ENCODE measurements at places on chromosomes 3 and 15.

DNA sequence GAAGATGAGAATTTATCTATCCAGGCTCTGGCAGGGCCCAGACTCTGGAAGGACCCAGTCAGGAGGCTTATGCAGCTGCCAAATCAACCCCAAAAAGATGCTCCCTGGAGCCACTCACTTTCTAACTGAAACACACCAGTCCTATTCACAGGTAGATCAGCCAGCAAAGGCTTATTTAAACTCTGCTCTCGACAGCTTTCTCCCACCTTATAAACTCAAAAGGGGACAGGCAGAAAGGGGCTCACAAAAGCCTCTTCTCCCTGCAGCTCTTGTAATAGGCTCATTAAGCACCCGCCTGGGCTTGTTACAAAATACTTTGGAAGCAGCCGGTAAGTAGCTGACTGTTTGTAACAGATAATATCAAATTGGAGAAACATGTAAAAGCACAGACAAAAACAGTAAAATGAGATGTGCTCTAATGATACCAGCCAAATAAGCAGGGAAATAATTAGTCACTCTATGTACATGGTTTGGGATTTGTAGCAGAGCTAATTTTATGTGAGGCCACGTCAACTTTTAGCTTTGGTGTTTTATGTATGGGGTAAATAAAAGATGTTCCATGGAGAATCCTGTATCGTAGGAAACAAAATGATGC is 213.8 kb downstream of the NR2F2 start:
- DNase-seq: no peak

- no peak for DNase-seq
Observed at GRCh38 chr3:106167728-106168127, 298.9 kb upstream of the CBLB start.

GRCh38 chr3:50325113-50325480 is 2.6 kb upstream of the HYAL2 start:
- no peak for DNase-seq

DNA sequence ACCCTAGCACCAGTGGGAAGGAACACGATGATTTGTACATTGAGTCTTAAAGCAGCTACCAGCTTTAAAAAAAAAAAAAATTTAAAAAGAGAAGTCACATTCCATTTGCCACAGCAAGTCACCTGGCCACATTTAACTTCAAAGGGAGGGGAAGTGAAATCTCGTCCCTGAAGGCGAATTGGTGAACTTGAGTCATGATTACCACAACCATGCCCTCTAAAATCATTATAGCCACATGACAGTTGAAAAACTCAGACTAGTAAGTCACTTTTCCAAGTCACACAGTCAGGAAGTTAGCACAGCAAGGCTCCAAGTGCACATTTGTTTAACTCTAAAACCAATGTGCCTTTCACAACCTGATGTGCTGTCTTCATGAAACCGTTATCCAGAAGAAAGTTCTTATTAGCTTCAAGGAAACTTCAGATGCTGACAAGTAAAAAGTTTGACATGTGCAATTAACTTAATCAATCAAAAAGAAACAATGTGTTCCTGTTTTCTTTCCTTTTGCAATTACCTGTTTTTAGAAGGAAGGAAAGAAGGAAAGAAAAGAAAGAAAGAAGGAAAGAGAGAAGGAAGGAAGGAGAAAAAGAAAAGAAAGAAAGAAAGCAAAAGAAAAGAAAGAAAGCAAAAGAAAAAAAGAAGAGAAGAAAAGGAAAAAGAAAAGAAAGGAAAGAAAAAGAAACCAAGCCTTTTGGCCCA is 8.3 kb upstream of the THSD4 start:
- no peak for DNase-seq

GRCh38 chr3:143633816-143634215 is 214.5 kb downstream of the SLC9A9 start:
- DNase-seq: no peak

GRCh38 chr3:104549099-104549714 is 817.5 kb upstream of the ALCAM start:
- no peak for DNase-seq

DNA sequence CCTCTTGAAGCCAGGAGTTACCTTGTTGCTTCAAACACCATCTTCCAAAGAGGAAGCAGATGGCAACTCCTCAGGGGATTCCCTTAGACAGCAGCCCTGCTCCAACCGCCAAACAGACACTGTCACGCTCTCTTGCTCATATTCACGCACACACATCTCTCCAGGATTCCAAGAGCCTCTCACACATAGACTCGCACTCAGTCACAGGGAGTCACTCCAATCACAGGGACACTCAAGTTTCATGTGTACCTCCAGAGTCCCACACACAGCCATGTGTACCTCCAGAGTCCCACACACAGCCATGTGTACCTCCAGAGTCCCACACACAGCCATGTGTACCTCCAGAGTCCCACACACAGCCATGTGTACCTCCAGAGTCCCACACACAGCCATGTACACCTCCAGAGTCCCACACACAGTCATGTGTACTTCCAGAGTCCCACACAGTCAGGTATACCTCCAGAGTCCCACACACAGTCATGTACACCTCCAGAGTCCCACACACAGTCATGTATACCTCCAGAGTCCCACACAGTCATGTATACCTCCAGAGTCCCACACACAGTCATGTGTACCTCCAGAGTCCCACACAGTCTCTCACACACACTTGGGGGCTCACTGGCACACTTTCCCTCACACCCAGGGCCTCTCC is 6.1 kb downstream of the VWA5B2 start:
- no peak for DNase-seq

DNA sequence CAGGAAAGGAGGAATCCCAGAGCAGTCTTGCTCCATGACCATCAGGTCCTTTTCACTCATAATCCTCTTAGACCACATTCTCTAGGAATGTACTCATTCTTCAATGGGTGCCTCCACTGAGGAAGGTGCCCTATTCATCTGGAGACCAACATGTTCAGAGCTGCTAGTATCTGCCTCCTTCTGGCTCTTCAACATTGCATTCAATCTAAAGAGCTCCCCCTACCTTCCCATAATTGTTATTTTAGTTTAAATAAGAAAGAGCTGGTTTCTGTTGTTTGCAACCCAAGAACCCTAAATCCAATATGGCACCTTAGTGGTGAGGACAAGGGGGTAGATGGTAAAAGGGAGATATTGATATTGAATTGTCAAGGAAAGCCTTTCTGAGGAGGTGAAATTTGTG is 67.6 kb downstream of the SCN11A start:
- no peak for DNase-seq

GRCh38 chr3:139935866-139936817 is 1.2 kb downstream of the CLSTN2 start:
- DNase-seq: no peak

DNA sequence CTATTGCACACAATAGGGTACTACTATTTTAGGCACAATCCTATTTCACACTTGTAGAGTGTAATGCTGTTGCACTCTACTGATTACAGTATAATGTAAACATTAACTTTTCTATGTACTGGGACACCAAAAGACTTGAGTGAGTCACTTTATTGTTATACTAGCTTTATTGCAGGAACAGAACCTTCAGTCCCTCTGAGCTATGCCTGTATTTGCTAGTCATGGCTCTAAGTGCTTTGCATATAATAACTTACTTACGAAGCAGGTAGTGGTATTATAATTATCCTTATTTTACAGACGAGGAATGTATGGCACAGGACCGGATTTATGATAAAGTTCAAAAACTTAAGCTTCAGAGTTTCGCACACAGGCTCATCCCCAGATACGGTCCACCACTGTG is 106.6 kb upstream of the SLC6A6 start:
- DNase-seq: no peak

- peak; percentile 32 for DNase-seq
Observed at GRCh38 chr15:65981837-65982626, 112.7 kb downstream of the RAB11A start.

DNA sequence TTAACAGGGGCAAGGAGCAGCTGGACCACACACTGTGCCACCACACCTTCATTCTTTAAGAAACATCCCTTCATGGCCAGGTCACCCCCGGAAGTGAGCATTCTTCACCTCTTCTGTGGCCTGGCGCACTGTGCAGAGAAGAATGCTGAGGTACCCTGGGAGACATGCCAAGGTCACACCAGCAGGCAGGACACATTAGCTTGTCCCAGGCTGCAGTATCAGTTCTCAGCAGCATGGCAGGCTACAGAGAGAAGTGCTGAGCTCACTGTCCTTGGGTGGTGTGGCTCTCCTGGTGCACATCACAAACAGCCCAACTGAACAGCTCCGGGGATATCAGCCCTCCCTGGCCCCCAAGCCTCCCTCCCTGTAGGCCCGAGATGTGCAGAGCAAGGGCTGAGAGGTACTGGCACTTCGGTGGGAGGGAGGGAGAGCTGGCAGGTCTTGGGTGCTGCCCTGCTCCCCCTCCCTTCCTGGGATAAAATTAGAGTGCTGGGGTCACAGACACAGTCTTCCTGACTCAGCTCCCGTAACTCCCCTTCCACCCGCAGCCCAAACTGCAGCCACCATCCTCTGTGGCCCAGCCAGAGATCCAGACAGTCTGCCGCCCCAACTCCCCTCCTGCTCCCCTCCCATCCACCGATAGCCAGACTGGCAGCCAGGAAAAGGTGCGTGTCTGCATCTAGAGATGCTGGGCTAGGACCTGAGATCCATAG is 13.4 kb downstream of the SEMA7A start:
- DNase-seq: no peak

DNA sequence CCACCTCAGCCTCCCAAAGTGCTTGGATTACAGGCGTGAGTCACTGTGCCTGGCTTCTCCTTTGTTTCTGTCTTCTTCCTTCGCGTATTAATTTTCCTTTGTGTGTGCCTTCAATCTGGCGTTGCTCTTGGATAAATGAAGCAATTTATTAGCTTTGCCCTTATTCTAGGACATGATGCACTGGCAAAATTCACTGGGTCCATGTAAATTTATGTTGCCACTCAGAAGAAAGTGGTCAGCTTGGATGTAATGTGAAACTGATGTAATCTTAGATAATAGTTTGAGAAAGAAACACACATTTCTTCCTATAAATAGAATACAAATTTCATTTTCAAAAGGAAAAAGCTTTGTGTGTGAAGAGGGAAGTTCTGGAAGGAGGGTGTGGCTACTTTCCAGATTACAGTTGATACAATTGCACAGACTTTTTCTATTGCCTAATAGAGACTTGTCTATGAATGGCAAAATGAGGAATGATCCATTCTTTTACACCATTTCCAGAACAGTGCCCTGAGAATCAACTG is 23.3 kb upstream of the ATP1B3 start:
- DNase-seq: no peak

GRCh38 chr3:128320551-128321340 is 145.9 kb downstream of the DNAJB8 start:
- no peak for DNase-seq

GRCh38 chr15:55389264-55389607 is 18.9 kb downstream of the CCPG1 start:
- DNase-seq: no peak
